Endothelial cell of coronary artery (primary cell): ENCODE measurements at places on chromosomes 4 and X. TPM values are rescaled to one million over a fixed set of nuclear protein-coding genes. Genes with fewer than 3 reads are reported as not detected.

HS6ST2 gene
- total RNA-seq, result 0.09 and 0.36 TPM in 2 replicates

OTOP1 gene
- not detected in 2 replicates for total RNA-seq

CBLL2 gene
- not detected in 2 replicates for total RNA-seq

NLRP2B gene
- total RNA-seq, result under 0.01 TPM in 1 of 2 replicates, not detected in the other

DUX4 gene
- total RNA-seq, result not detected in 2 replicates

ING2 gene
- total RNA-seq, result 6.7 and 7.6 TPM in 2 replicates

CLDN34 gene
- 0.09 TPM in 1 of 2 replicates, not detected in the other for total RNA-seq

TRIM61 gene
- total RNA-seq, result 0.19 TPM in 1 of 2 replicates, not detected in the other

RAB9A gene
- 14.0 and 16.7 TPM in 2 replicates for total RNA-seq

MAGED4 gene
- 7.1 and 10.5 TPM in 2 replicates for total RNA-seq

CTAG1A gene
- not detected in 2 replicates for total RNA-seq

FABP2 gene
- total RNA-seq, result not detected in 2 replicates

SPANXD gene
- total RNA-seq, result not detected in 2 replicates

XG gene
- total RNA-seq, result 0.09 and 0.18 TPM in 2 replicates

ASB12 gene
- total RNA-seq, result 0.09 TPM in 1 of 2 replicates, not detected in the other

HMX1 gene
- total RNA-seq, result not detected in 2 replicates

TMEM271 gene
- not detected in 2 replicates for total RNA-seq

CXXC4 gene
- total RNA-seq, result under 0.01 TPM in 1 of 2 replicates, not detected in the other

PDLIM5 gene
- total RNA-seq, result 124 and 273 TPM in 2 replicates

KDR gene
- 144 and 275 TPM in 2 replicates for total RNA-seq

LSM6 gene
- 35.8 TPM in 2 replicates for total RNA-seq

POU3F4 gene
- total RNA-seq, result not detected in 2 replicates

LUZP4 gene
- not detected in 2 replicates for total RNA-seq

NUDT10 gene
- 0.94 and 0.99 TPM in 2 replicates for total RNA-seq

VEGFC gene
- 14.3 and 39.6 TPM in 2 replicates for total RNA-seq

ART3 gene
- under 0.01 TPM in 1 of 2 replicates, not detected in the other for total RNA-seq

FGB gene
- total RNA-seq, result not detected in 2 replicates

GAB3 gene
- 2.6 and 5.2 TPM in 2 replicates for total RNA-seq

COX7B2 gene
- not detected in 2 replicates for total RNA-seq

L1CAM gene
- total RNA-seq, result 0.09 and 0.28 TPM in 2 replicates

RNF150 gene
- total RNA-seq, result 0.09 and 0.56 TPM in 2 replicates

PSAPL1 gene
- not detected in 2 replicates for total RNA-seq

USO1 gene
- 67.3 and 85.4 TPM in 2 replicates for total RNA-seq

CENPVL1 gene
- not detected in 2 replicates for total RNA-seq

VCX2 gene
- total RNA-seq, result not detected in 2 replicates

RWDD4 gene
- total RNA-seq, result 14.7 and 15.0 TPM in 2 replicates

POF1B gene
- not detected in 2 replicates for total RNA-seq

HS3ST1 gene
- 0.56 and 1.8 TPM in 2 replicates for total RNA-seq

CHRDL1 gene
- not detected in 2 replicates for total RNA-seq

INTU gene
- 2.5 and 5.2 TPM in 2 replicates for total RNA-seq

CENPVL2 gene
- not detected in 2 replicates for total RNA-seq

HTN3 gene
- total RNA-seq, result not detected in 2 replicates

SH3BGRL gene
- total RNA-seq, result 29.1 and 32.1 TPM in 2 replicates

PPP1R2C gene
- not detected in 2 replicates for total RNA-seq

ZNF718 gene
- 4.1 and 6.9 TPM in 2 replicates for total RNA-seq

MSANTD1 gene
- total RNA-seq, result 0.27 and 0.47 TPM in 2 replicates

WDR1 gene
- 557 and 813 TPM in 2 replicates for total RNA-seq

STPG2 gene
- 0.09 and 0.66 TPM in 2 replicates for total RNA-seq

TRPC5OS gene
- total RNA-seq, result not detected in 2 replicates

PAGE5 gene
- not detected in 2 replicates for total RNA-seq

PASD1 gene
- total RNA-seq, result not detected in 2 replicates

PDE6B gene
- 1.7 and 3.2 TPM in 2 replicates for total RNA-seq

ADH1C gene
- not detected in 2 replicates for total RNA-seq

CYLC1 gene
- total RNA-seq, result not detected in 2 replicates

MED12 gene
- total RNA-seq, result 38.7 and 43.4 TPM in 2 replicates

DRP2 gene
- 0.18 and 0.47 TPM in 2 replicates for total RNA-seq

TIMM17B gene
- 16.2 and 18.1 TPM in 2 replicates for total RNA-seq

MAGEE2 gene
- total RNA-seq, result not detected in 2 replicates

DNAAF6 gene
- not detected in 2 replicates for total RNA-seq
